Activated naive CD8-positive, alpha-beta T cell treated with anti-CD3 and anti-CD28 coated beads, Interleukin-2, amount 10 ng/mL, durations not matched to agents 7 days and 5 days (primary cell): ENCODE measurements at places on chromosomes 5 and 9. TPM values are rescaled to one million over a fixed set of nuclear protein-coding genes. Genes with fewer than 3 reads are reported as not detected.
A peak's percentile ranks its signal among the peaks of the same experiment; 100 is the strongest.

DNA sequence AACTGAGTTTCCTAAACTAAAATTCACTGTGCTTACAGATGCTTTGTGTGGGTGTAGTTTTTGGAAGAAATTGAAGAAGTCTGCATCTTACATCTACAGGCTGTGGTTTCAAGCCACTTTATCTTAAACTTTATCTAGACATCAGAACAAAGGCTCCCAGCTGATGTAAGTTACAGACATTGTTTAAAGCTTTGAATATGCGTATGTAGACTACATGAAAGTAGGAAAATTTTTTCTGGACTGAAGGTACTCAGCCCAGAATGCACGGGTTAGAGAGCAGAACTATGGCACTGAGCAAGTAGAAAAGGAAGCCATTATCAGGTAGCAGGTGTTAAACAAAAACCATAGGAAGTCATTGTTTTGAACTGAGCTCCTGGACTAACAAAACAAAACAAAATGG lies 185.4 kb downstream of the TTC39B start:
- no peaks in the 10 kb centered on the region for H3K36me3 ChIP-seq
- no peak overlapping the region for H3K4me3 ChIP-seq
- no peak overlapping the region for H3K27ac ChIP-seq
- DNase-seq, result no peak

- no peaks in the 10 kb centered on the region for H3K4me1 ChIP-seq
- H3K27me3 ChIP-seq, result no peaks in the 10 kb centered on the region
- no peaks in the 10 kb centered on the region for H3K36me3 ChIP-seq
These were observed 27.9 kb upstream of the FBXL7 start for GRCh38 chr5:15472116-15472515.

DNA sequence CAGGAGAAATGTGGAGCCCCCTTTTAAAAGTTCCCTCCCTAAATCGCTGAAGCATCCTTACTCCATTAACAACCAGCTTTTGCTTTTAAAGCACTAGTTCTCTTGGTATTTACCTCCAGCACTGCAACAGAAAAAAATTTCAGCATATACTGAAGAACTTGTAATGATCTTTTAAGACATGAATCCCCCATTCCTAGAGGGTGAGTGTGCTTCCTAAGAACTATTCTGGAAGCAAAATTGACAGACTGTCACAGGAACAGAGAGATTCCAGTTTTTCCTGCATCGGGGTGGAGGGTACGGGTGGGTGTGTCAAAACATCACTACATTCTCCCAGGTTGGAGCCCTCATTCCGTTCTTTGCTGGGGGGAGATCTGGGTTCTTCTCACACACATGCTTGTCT lies 151.9 kb downstream of the EBF1 start:
- H3K27ac ChIP-seq, result no peak overlapping the region
- H3K4me1 ChIP-seq, result no peaks in the 10 kb centered on the region

The STPG3 gene
- total RNA-seq, result not detected

GRCh38 chr9:107711542-107711941 lies 222.0 kb upstream of the KLF4 start:
- no peaks in the 10 kb centered on the region for H3K4me1 ChIP-seq
- H3K27me3 ChIP-seq, result no peaks in the 10 kb centered on the region
- no peak for DNase-seq
- no peaks in the 10 kb centered on the region for H3K36me3 ChIP-seq

The GPR150 gene
- 1.2 TPM for total RNA-seq

GRCh38 chr9:136003411-136004218 lies 42.4 kb upstream of the UBAC1 start:
- no peak overlapping the region for H3K4me3 ChIP-seq
- no peaks in the 10 kb centered on the region for H3K27me3 ChIP-seq
- H3K36me3 ChIP-seq, result no peaks in the 10 kb centered on the region
- H3K4me1 ChIP-seq, result no peaks in the 10 kb centered on the region
- H3K27ac ChIP-seq, result no peak overlapping the region

DNA sequence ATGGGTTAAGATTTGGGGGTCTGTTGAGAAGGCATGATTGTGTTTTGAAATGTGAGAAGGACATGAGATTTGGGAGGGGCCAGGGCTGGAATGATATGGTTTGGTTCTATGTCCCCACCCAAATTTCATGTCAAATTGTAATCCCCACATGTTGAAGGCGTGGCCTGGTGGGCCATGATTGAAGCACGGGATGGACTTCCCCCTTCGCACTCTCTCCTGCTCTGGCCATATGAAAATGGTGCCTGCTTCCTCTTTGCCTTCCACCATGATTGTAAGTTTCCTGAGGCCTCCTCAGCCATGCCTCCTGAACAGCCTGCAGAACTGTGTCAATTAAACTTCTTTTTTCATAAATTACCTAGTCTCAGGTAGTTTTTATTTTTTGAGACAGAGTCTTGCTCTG lies 14.7 kb upstream of the NOTCH1 start:
- H3K27ac ChIP-seq, result no peak overlapping the region
- H3K4me3 ChIP-seq, result no peak overlapping the region
- H3K36me3 ChIP-seq, result peaks cover 1% of the 10 kb centered on the region
- H3K4me1 ChIP-seq, result peaks cover 5% of the 10 kb centered on the region
- no peak for DNase-seq

GRCh38 chr9:10678010-10678409 lies 65.2 kb upstream of the PTPRD start:
- DNase-seq, result no peak
- no peak overlapping the region for H3K27ac ChIP-seq
- H3K36me3 ChIP-seq, result no peaks in the 10 kb centered on the region

GRCh38 chr5:1557114-1557873 lies 33.5 kb upstream of the LPCAT1 start:
- DNase-seq, result no peak
- peaks cover 6% of the 10 kb centered on the region for H3K27me3 ChIP-seq
- H3K36me3 ChIP-seq, result no peaks in the 10 kb centered on the region
- no peaks in the 10 kb centered on the region for H3K4me1 ChIP-seq

The PCDHGB7 gene
- not detected for total RNA-seq

The NR2F1-AS1 gene
- not detected for total RNA-seq

DNA sequence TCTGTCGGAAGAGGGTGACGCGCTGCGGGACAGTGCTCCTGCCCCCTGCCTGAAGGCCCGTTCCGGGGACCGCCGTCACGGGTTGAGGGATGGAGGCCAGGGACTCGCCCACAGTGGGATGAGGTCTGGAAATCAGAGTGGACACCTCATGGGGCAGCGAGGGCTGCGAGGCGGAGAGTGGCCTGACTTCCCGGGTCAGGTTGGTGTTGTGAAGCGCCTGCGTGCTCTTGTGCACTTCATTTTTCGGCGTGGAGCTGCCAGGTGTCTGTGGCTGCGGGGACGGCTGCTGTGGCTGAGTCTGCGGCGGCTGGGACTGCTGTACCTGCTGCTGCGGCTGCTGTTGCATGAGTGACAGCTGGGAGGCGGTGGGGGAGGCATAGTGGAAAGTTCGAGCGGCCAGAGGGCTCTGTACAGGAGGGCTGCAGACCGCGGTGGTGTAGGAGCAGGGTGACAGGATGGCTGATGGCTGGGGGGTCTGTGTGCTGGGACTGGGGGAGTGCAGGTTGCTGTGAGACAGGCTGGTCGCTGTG lies 434.1 kb downstream of the HCN1 start:
- no peak overlapping the region for H3K27ac ChIP-seq
- no peak overlapping the region for H3K4me3 ChIP-seq
- H3K4me1 ChIP-seq, result no peaks in the 10 kb centered on the region
- no peaks in the 10 kb centered on the region for H3K36me3 ChIP-seq

The PLPPR1 gene
- not detected for total RNA-seq

The TNFSF8 gene
- 54.2 TPM for total RNA-seq

DNA sequence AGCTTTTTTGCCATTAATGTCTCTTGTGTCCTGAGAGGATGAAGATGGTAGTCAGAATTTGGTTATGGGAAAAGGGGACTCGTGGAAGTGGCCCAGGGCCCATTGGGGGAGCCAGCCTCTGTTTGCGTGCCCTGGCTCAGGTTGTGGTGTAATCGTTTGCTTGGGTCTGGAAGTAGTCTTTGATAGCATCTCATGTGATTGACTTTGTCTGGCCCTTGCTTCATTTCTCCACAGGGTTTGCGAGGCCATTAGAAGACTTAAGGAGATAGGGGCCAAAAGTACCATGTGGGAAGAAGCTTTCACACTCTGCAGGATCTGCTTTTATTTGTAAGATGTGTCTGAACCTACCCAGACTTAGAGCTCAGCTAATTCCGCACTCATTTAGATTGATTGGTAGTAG lies 114.5 kb downstream of the FGF1 start:
- no peak overlapping the region for H3K27ac ChIP-seq
- H3K36me3 ChIP-seq, result no peaks in the 10 kb centered on the region
- H3K4me3 ChIP-seq, result no peak overlapping the region
- H3K27me3 ChIP-seq, result peaks cover under 1% of the 10 kb centered on the region
- no peak for DNase-seq
- no peaks in the 10 kb centered on the region for H3K4me1 ChIP-seq

The CATSPER3 gene
- total RNA-seq, result 0.44 TPM

The OR1Q1 gene
- total RNA-seq, result 0.33 TPM

GRCh38 chr9:125142560-125143376 lies 560 bp downstream of the SCAI start:
- peaks cover 6% of the 10 kb centered on the region for H3K36me3 ChIP-seq
- H3K27ac ChIP-seq, result peak overlapping the region; percentile 84

GRCh38 chr5:137156180-137156579 lies 342.9 kb downstream of the SPOCK1 start:
- no peaks in the 10 kb centered on the region for H3K36me3 ChIP-seq
- DNase-seq, result no peak
- H3K4me1 ChIP-seq, result no peaks in the 10 kb centered on the region
- H3K27ac ChIP-seq, result no peak overlapping the region

DNA sequence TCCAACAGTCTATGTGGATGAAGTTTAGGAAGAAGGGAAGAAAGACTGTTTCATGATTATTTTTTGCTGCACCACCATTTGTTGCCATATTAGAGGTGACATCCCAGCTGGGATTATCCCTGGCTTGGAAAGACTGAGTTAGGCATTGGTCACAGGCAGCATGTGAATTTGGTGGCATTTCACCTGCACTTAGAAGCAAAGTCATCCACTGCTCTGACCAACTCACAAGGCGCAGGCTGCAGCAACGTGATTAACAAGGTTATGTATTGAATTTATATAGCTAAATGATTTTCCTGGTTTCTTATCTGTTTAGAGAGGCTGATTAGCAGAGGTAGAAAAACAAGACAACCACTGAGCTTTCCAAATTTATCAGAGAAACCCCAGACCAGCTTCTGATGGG lies 2.7 kb downstream of the FYB1 start:
- H3K4me3 ChIP-seq, result peak overlapping the region; percentile 94
- H3K36me3 ChIP-seq, result peaks cover 1% of the 10 kb centered on the region
- H3K27ac ChIP-seq, result peak overlapping the region; percentile 98
- H3K4me1 ChIP-seq, result peaks cover 52% of the 10 kb centered on the region
- no peak for DNase-seq
- H3K27me3 ChIP-seq, result no peaks in the 10 kb centered on the region

DNA sequence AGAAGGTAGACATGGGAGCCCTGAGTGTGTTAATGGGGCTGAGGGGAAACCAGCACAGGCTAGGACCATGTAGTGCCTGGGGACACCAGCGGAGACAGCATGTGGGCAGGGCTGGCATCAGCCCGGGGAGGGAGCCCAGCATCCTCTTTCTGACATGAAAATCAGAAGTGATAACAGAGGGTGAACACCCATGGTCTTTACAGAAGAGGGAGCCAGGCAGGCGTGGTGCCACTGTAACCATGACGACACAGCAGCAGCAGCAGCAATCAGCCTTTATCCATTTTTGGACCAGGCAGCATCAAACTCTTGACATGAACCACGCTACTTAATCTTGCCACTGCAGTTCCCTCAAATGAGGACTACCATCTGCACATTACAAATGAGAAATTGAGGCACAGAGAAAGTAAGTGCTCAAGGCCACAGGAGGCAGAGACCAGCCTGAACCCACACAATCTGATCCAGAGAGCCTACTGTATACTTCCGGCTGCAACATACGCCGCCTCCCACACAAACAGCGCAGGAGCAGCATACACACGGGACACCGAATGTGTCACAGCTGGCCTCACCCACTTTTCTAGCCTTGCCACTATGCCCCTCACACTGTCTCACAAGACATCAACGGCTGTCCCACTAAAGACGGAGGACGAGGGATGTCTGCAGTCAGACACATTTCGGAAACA lies 23.8 kb downstream of the CAMSAP1 start:
- H3K4me1 ChIP-seq, result peaks cover 38% of the 10 kb centered on the region
- no peak for DNase-seq
- peaks cover 7% of the 10 kb centered on the region for H3K36me3 ChIP-seq
- no peaks in the 10 kb centered on the region for H3K27me3 ChIP-seq

- H3K36me3 ChIP-seq, result no peaks in the 10 kb centered on the region
- peaks cover 7% of the 10 kb centered on the region for H3K27me3 ChIP-seq
- DNase-seq, result no peak
- H3K27ac ChIP-seq, result no peak overlapping the region
- no peak overlapping the region for H3K4me3 ChIP-seq
These were observed 367.2 kb downstream of the OSTF1 start for GRCh38 chr9:75455444-75455921.

- DNase-seq, result no peak
- H3K27ac ChIP-seq, result no peak within 1 kb of the TSS
- peaks cover 36% of the 10 kb centered on the region for H3K27me3 ChIP-seq
These were observed at the start of gene LAMC3 for GRCh38 chr9:131008909-131009618. TSS of gene LAMC3 (plus strand) at chr9:131009174. CDS start at chr9:131009215, 41 bp downstream.

DNA sequence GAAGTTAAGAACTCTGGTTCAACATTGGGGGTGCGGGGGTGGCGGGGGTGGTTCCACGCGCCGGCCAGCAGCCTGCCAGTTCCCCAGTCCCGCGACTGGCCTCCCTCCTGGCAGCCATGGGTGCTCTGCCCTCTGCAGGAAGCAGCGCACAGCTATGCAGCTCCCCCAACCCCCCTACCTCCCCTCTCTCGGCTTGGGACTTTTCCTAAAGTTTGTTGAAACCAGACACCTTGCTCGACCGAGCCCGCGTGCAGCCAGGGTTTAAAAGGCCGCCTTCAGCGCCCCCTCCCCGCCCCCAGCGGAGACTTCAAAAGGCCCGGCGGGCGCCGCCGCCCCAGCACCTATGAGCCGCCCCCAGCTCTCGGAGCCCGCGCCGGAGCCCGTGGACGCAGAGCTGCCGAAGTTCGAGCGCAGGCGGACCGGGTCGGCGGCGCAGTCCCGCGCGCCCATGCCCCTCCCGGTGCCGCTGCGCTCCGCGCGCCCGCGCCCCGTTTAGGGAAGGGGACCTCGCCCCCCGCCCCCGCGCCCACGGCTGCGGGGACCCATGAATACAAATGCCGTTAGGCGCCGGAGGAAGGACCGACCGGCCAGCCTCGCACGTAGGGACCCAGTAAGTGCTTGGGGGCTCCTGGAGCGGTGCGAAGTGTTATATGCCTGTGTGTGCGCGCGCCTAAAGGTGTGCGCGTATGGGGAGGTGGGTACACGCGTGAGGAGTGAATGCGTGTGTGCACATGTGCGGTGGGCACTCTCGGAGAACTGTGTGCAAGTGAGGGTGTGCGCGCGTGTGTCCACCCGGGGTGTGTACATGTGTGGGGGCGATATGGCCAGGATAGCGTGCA lies 1.4 kb upstream of the COL27A1 start:
- H3K36me3 ChIP-seq, result no peaks in the 10 kb centered on the region
- peak overlapping the region; percentile 61 for H3K4me3 ChIP-seq
- peaks cover 50% of the 10 kb centered on the region for H3K27me3 ChIP-seq
- peaks cover 11% of the 10 kb centered on the region for H3K4me1 ChIP-seq
- no peak overlapping the region for H3K27ac ChIP-seq
- DNase-seq, result peak; percentile 34
